ENCODE measurements at places on chromosomes 11 and 22.

DNA sequence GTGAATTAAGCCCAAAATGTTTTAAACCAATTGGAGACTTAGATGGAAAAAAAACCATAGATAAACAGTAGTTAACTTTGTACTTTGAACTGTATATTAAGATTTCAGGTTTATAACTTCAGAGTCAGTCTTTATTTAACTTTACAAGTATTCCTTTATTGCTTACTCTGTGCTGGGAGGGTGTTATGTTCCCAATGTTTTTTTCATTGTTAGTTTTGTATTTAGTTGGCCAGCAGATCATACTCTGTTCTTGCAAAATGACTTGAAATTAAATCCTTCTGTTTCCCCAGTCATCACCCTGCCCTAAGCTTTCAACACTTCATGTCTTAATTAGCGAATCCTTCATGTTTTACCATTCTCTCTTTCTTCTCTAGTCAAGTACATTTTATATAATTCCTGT, 25.3 kb downstream of the SIK2 start:
- DNase-seq: no peak

DNA sequence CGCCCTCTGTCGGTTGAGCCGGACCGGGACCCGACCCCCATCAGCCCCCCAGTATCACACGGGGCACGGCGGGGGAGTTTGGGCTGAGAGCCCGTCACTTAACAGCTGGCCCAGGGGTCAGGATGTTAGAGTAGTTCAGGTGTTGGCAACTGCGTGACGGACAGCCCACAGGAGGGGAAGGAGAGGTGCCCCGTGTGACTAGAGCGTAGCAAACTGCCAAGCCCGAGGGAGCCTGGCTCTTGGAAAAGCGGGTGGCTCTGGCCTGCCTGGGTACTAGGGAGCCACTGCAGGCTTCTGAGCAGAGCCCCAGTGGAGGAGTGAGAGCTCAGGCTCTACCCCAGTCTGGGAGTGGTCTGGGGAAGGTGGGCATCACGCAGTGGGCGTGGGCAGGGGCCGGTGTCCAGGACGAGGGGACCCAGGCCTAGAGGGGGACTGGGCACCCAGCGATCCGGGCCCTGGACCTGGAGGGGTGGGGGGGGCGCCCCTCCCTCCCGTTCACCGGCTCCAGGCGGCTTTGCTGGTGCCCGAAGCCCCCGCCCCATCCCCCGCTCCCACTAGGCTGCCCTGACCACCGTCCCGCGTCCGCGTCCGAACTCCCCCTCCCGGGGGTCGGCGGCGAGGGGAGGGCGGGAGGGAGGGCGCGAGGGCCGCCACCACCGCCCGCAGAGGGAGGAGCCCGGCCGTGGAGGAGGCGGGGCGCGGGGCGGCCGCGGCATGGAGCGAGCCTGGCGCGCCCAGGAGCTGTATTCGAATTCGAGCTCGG, 24.4 kb downstream of the SHANK3 start:
- no peak for DNase-seq

DNA sequence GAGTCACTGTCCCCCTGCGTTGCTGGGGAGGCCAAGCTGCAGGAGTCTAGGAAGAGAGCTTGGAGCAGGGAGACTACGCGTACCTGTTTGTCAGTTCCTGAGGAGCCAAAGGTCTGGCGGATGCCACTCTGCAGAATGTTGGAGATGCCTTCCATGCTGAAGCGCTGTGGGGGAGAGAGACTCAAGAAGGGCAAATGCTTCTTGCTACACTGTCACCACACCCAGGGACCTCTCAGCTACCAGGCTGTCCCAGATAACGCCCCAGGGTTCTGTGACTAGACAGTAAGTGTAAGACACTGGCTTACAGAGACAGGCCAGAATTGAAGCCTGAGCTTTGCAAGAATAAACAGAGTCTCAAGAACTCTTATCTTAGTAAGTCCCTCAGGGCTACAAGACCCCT, 42.0 kb downstream of the FEZ1 start:
- no peak for DNase-seq

DNA sequence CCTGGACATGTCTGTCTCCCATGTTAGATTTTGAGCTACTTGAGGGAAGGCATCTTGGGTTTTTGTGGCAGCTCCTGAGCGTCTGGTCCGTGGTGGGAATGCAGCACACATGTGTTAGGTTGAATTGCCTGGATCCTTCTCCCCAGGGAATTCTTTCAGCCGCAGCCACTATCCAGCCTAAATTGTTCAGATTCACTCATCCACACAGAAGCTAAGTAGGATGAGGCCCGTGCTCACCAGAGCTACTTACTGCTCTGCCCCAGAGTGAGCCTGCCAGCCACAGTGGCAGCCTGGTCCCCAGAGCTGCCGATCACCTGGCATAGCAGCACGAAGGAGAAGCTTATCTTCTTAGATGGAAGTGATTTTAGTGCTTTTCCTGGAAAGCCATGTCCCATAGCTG, 34.4 kb upstream of the SORL1-AS1 start:
- no peak for DNase-seq

DNA sequence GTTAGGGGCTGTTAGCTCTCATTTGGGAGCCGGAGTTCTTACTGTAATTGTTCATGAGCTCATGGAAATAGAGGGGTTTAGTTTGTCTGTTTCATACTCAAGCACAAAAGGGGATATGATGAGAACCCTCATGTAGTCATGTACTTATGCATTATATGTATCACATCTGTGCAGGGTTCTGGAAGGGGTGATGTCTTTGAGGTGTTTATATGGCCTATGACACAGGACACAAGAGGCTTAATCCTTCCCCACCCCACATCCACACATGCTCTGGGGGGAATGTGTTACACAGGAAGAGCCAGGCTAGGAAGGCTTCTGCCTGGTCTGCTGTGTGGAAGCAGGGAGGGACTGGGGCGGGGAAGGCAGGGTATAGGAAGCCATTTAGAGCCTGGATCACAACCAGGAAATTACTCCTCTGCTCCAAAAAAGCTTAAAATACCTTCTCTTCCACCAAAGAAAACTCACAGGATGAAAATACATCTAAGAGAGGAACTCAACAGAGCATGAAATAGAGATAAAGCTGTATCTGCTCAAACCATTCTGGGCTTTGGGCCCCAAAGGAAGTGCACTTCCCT, 316.1 kb downstream of the TMEM135 start:
- no peak for DNase-seq

GRCh38 chr11:130786586-130786985, 129.7 kb downstream of the SNX19 start:
- DNase-seq: no peak

- DNase-seq: no peak
Measured at GRCh38 chr22:29352778-29353177, 35.6 kb downstream of the AP1B1 start.

GRCh38 chr22:46486996-46487717, 50.3 kb downstream of the CELSR1 start:
- DNase-seq: no peak

DNA sequence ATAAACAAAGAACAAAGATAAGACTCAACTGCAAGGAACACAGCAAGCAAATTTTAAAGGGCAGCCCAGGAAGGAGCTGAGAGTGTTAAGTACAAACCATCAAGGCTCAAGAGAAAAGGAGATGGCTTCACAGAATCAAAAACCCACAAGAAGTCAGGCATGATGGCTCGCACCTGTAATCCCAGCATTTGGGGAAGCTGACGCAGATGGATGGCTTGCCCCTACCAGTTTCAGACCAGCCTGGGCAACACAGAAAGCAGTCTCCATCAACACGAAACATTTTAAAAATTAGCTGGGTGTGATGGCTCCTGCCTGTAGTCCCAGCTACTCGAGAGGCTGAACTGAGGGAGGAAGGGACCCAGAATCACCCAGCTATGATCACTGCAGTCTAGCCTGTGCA, 32.6 kb downstream of the MAPK1 start:
- DNase-seq: no peak

GRCh38 chr11:73645972-73646631, at the start of gene PLEKHB1:
Gene PLEKHB1, plus strand, starts transcription at chr11:73646581. Its CDS starts 28 bp downstream, at chr11:73646609.
- no peak for DNase-seq

DNA sequence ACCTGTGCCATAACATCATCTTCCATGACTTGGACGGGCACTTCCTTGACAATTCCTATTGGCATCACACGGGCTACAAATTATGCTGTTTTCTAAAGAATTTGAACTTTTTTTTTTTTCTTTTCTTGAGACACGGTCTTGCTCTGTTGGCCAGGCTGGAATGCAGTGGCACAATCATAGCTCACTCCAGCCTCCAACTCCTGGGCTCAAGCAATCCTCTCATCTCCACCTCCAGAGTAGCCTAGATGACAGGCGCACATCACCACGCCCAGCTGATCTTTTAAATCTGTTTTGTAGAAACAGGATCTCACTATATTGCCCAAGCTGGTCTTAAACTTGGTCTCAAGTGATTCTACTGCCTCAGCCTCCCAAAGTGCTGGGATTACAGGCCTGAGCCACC, 3.3 kb upstream of the CRYBB3 start:
- no peak for DNase-seq

GRCh38 chr11:2885678-2886081, at the start of gene CDKN1C:
Gene CDKN1C, minus strand, starts transcription at chr11:2885775. Its CDS starts 319 bp downstream, at chr11:2885456.
- peak; percentile 84 for DNase-seq

- no peak for DNase-seq
Measured at GRCh38 chr11:3051196-3052108, 5.8 kb downstream of the CARS1 start.

GRCh38 chr11:13440100-13440855, 22.7 kb downstream of the BTBD10 start:
- no peak for DNase-seq

DNA sequence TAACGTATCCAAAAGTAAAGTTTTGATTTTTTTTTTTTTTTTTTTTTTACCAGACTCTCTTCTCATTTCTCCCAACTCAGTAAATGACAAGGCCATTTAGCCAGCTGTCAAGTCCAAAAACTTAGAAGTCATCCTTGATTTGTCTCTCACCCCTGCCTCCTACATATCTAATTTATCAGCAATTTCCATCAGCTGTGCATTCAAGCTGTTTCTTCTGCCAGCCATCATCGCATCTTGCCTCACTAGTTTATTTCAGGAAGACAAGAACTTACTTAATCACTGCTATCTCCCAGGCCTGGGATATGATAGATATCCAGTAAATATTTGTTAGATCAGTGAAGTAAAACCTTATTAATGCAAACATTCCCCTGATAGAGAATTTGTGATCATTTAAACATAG, 47.6 kb downstream of the SCGB1A1 start:
- no peak for DNase-seq

DNA sequence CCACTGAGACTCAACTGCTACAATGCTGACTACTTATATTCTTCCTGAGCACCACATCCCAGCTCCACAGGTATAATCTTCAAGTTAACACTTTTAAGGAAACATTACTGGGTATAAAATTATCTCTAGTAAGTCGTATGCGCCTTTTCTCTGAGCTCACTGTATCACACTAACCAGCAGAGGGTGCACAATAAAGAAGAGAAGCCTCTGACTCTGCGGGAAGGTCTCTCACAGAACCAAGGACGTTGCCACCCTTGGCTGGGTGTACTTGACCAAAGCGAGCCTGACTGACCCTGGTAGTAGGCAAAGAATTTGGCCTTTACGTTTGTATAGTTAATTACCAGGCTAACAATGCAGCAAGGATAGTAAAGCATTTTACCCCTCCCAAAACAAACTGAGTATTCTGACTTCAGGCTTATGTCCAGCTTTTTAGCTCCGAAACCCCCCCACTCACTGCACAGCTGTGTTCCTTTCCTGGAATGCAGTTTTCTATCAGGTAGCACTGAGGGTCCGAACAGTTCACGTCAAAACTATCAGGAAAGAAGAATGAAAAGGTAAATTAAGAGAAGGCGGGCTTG, at the start of gene BTBD18:
TSS of gene BTBD18 (minus strand) at position 144 of the 578 bp plus-strand sequence. CDS start 631 bp downstream, outside the sequence.
- no peak for DNase-seq

- no peak for DNase-seq
Measured at GRCh38 chr11:131033151-131033651, 116.9 kb upstream of the SNX19 start.

DNA sequence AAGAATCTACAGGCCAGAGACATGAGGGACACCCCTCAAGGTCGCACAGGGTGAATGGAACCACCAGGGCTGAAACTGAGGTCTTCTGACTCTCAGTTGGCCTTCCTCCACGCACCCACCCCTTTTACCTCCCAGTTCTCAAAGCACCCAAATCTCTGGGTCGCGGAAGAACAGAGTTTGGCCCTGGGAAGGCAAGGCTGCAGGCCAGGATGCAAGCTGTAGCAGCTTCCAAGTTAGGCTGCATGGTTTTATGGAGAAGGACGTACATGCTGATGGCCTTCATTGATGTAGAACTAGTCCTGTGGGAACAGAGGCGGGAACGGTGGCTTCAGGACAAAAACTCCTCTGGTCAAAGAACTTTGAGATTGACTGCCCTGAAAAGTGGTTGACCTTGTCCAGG, 143.5 kb upstream of the B3GAT1 start:
- DNase-seq: no peak

GRCh38 chr22:27896245-27896644, 22.8 kb downstream of the PITPNB start:
- DNase-seq: no peak

- no peak for DNase-seq
Measured at GRCh38 chr22:39434243-39434653, 22.6 kb upstream of the MGAT3 start.

DNA sequence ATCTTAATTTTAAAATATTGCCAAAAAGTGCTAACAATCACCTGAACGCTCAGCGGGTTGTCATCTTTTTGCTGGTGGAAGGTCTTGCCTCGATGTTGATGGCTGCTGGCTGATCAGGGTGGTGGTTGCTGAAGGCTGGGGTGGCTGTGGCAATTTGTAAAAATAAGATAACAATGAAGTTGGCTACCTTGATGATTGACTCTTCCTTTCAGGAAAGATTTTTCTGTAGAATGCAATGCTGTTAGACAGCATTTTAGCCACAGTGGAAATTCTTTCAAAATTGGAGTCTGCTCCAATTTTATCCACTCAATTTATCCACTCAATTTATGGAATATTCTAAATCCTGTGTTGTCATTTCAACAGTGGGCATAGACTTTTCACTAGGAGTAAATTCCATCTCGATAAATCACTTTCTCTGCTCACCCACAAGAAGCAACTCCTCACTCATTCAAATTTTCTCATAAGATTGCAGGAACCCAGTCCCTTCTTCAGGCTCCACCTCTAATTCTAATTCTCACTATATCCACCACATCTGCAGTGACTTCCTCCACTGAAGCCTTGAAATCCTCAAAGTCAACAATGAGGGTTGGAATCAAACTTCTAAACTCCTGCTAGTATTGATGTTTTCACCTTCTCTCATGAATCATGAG, 78.8 kb downstream of the LINC01488 start:
- no peak for DNase-seq

DNA sequence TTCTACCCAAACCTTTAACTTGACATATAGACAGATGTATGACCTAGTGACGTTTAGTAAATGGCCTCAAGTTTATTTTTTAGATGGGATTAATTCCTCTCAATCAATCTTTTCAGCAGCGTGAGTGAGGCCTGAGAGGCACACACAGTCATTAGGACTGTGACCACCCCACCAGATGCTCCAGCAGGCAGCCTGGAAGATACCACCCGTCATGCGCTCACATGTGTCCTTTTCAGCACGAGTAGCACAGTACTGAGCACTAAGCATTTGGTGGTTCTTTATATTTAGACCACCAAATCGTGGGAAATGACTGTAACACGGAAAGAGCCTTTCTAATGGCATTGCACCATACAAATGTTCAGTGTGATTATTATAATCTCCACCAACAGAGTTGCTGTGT, 354.6 kb upstream of the DDI1 start:
- no peak for DNase-seq

Measured in activated T-cell treated with anti-CD3 and anti-CD28 coated beads, Interleukin-2, amount 50 U/mL, for 1 hour (primary cell).